ENCODE measurements at places on chromosomes 2 and 18.

DNA sequence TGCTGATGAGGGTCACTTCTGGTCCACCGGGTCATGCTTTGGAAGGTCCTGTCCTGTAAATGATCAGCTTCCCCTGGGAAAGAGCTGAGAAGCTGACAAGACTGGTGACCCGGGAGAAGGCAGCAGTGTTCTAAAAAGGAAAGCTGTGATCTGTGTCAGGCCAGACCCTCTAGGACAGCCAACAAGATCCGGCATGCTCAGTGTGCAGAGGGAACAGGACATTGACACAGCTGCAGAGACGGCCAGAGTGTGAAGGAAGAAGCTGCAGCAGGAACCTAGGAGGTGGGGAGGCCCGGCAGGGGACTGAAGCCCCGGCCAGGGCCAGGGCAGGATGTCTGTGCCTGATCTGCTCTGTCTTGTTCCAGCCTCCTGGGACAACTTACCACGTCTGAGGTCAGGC is 372.7 kb upstream of the ID2 start:
- DNase-seq: no peak

DNA sequence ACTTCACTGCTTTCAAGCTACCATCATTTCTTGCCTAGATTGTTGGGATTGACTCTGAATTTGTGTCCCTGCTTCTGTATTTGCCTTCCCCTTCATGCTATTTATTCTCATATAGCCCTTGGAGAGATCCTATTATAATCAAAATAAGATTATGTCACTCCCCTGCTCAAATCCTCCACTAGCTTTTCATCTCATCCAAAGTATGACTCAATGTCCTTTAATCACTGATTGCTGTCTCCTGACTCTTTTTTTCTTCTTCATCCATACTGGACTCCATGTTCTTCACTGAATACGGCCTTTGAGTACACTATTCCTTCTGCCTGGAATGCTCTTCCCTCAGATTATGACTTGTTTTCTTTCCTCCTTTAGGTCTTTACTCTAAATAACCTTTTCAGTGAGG is 5.0 kb downstream of the RBKS start:
- DNase-seq: no peak

- DNase-seq: no peak
Observed at GRCh38 chr18:79848579-79849327, 51.0 kb downstream of the KCNG2 start.

GRCh38 chr2:126700677-126701076 is 44.7 kb downstream of the GYPC start:
- DNase-seq: no peak

DNA sequence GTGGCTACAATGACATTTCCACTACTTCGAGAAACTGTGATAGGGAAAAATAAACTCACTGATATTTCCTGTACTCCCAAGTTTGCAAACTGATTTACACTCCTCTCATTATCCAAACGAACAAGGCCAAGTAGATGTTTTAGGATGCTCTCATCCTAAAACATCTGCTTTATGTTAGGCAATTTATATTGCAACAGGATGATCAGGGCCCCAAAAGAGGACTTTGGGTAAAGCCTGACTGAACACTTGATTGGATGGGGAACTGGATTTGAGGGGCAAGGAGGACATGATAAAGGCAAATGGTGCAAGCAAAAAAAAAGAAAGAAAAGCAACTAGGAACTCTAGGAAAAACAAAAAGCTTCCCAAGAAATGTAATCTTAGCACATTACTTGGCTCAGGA is 2.1 kb upstream of the HES6 start:
- no peak for DNase-seq

GRCh38 chr2:60641811-60642788 is 88.6 kb upstream of the BCL11A start:
- DNase-seq: no peak

DNA sequence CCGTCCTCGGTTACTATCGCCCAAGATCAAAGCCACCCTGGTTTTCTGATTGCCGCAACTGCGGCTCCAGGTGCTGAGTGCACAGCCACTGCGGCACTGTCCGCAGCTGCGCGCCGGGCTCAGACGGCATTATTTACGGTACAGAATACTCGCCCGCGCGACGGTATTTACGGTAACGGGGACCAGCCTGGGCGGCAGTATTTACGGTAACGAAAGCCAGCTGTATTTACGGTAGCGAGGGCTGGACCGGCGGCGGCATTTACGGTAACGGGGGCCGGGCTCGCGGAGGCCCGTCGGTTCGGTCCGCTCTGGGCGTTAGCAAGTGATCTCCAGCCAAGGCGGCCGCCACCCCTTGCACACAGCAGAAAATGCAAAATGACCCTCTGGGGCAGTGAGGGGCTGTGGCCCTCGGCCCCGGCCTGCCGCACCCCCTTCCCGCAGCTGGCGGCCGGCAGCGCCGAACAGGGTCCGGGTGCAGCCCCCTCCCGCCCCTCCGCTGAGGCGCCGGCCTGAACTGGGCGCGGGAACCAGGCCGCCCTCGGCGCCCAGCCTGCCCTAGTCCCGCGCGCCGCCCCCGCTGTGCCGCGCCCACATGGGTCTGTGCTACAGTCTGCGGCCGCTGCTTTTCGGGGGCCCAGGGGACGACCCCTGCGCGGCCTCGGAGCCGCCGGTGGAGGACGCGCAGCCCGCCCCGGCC is at the start of gene GNAL:
TSS of gene GNAL (plus strand) at position 293 of the 697 bp plus-strand sequence. CDS start at position 593, 300 bp downstream.
- peak; percentile 63 for DNase-seq

DNA sequence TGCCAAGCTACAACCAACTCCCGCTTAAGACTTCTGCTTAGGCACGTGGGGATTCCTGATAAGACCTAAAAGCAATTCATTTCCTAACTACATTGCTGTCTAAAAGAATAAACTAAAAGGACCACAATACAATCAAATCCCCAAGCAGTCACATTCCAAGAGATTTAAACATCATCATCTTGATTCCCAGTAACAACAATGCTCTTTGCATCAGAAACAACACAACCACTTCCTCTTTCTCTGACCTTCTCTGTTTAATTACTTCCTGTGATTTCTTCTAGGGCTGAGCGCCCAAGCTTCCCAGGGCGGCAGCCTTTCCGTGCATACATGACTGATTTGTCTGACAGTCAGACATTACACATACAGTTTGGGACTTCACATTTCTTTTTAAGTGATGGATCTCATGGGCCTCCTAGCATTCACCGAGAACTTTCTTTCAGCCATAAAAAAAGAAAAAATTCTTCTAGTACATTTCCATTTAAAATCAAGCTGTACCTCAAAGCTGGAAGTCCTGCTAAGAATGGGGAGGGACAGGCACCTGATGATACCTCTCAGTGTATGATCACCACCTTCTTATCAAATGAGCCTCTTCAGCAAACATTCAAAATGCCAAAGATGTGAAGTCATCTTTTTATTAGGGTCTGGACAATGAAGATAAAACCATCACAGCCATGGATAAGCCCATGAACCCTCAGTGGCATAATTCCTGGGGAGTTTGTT is 11.5 kb downstream of the SPRED2 start:
- DNase-seq: no peak

GRCh38 chr2:134320930-134321329 is 67.1 kb downstream of the MGAT5 start:
- no peak for DNase-seq

DNA sequence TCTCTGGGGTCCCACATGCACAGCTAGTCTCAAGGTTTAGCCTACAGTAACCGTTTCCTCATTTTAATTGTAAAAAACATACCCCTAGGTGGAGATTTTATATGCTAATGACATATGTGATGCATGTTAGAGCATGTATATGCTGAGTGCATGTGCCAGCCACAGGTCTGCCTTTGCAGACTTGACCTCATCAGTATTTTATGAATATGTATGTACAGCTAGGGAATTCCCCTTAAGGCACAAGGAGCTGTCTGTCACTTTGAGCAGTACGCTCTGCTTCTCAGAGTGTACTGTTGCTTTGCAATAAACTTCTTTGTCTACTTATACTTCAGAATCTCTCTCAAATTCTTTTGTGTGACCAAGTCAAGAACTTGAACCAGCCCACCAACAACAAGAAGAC is 131.2 kb upstream of the ERBB4 start:
- DNase-seq: no peak

- no peak for DNase-seq
Observed at GRCh38 chr18:43013486-43013885, 102.0 kb downstream of the RIT2 start.

GRCh38 chr2:141887363-141887762 is 243.5 kb downstream of the LRP1B start:
- no peak for DNase-seq

DNA sequence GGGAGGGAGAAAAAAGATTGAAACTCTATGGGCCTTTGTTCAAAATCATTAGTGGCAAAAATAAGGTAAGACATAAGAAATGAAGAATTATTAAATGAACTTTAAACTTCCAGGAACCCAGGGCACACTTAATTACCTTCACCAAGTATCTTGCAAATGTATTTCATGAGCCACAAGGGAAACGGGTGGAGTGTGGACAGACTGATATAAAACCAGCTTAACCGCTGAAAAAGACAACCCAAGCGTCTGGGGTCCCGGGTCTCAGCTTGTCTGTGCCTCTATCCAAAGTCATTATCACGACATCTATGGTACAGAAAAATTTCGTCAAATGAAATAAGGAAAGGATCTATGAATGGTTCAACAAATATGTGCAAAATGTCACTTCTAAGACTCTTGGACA is 13.9 kb upstream of the MBOAT2 start:
- no peak for DNase-seq

DNA sequence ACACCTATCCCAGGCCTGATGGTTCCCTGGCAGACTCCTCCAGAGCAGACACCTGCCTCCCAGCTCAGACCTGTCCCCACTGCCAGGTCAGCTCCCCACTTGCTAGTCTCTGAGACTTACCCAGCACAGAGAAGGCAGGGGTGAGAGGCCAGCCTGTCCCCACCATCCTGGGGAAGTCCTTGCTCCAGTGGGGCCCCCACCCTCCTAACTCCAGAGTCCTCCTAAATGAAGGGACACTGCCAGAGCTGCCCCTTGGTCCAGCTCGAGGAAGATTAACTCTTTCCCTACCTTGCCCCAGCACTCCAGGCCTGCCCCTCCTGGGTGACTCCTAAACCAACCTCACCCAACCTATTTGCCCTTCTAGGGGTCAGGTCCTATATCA is 30.4 kb upstream of the TNS1 start:
- DNase-seq: no peak

DNA sequence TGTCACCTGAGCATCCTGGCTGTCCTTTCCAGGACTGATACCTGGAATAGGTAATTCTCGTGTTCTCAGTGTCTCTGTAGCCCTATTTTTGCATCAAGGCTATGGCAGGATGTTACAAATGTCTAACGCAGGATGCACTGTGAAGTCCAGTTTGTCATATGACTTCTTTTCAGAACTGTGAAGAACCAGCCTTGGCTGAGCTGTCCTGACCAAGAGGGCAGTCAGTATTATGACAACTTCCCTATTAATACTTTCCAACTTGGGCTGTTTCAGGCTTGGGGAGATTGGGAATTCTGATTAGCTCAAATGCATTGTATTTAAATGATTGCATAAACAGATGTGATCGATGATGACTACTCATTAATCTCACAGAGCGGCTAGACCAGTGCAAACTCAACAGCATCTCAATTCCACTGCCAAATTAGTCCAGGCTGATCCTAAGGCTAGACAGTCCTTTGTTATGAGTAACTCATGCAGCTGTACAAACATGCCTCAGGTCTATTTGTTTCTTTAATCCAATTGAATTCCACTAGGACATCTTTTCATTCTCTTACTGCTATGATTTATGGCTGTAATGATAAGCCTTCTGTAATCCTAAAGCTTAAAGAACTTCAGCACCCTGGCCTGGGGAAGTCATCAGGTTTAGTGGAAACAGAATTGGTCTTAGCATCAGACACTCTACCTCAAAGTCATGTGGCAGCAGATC is 331.6 kb downstream of the KCNS3 start:
- no peak for DNase-seq

Data from caudate nucleus (tissue), 63 donors.